ENCODE measurements at places on chromosomes 5 and 9.

DNA sequence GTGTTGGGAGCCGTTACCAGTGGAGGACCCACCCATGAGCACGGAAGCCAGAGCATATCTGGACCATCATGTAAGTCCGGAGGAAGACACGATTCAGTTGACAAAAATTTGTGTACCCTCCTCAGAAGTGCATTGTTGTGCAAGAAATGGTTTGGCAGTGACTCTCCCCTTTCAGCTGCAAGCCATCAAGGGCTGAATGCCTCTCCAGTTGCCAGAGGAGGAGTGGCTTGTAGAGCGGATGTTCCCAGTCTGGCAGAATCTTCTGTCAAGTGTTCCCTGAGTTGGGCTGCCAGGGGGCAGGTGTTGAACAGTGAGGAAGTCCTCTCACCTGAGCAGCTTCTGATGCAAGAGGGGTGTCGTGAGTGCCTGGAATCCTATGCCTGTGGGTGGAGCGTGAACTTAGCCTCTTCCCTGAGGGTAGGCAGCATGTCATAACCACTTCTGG is 27.6 kb upstream of the CDKN2AIPNL start:
- DNase-seq, result no peak

GRCh38 chr5:64147379-64147778 is 18.3 kb upstream of the RNF180 start:
- DNase-seq, result no peak

DNA sequence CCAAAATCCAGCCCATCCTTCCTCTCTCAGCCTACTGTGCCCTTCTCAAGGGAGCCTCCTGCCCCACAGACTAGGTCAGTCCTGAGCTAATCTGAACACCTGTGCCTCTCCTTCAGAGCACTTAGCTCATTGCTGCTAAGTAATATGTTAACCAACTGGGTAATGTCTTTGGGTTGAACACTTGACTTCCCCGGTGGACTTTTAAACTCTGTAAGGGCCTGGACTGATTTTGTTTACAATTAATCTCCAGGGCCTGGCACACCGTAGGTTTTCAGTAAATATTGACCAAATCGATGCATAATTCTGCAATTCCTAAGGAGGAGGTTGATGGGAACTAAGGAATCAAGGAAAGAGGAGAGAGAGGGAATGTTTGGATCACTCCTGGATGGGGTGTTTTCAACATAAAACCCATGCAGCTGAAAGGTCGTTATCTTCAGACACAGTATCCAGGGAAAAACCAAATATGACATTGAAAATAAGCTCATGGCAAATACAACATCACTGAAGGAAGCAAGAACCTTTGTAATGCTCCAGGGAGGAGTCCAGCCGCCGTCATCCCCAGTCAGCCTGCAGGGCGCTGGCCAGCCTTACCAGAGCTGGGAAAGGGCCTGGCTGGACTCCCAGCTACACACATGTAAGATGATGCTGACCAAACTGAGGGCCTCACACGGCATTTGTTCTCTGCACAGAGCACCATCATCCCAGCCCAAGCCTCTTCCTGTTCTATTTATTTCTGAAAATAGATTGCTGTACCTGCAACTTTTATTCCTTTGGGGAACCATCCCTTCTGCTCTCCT is 166.3 kb downstream of the C5orf15 start:
- DNase-seq, result no peak

- no peak for DNase-seq
Observed at GRCh38 chr5:83633285-83633684, 87.4 kb downstream of the HAPLN1 start.

DNA sequence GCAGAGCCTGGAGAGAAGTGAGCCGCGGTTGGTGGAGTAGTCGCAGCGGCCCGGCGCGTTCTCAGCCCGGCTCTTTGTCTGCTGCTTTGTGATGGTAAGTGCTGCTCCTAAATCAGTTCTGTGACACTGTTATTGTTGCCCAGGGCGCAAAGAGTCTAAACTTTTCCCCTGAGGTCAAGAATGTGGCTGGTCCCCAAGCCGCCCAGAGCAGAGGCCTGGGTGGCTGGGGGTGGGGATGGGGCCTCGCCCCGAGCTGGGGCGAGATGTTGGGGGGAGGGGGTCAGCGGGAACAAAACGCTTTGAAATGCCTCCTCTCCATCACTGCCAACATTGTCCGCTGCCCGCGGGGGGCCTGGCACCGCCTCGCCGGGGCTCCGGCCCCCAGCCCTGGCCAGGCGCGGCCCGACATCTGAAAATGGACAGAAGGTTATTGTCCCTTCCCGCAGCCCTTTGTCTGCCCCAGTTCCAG is 11.7 kb upstream of the CERCAM start:
- DNase-seq, result no peak

- no peak for DNase-seq
Observed at GRCh38 chr5:74946471-74946870, 80.3 kb upstream of the FAM169A start.

- DNase-seq, result no peak
Observed at GRCh38 chr9:36665921-36666431, 93.3 kb downstream of the MELK start.

GRCh38 chr9:928363-929042 is 48.0 kb upstream of the DMRT3 start:
- no peak for DNase-seq

- no peak for DNase-seq
Observed at GRCh38 chr9:17116400-17116837, 18.4 kb upstream of the CNTLN start.

DNA sequence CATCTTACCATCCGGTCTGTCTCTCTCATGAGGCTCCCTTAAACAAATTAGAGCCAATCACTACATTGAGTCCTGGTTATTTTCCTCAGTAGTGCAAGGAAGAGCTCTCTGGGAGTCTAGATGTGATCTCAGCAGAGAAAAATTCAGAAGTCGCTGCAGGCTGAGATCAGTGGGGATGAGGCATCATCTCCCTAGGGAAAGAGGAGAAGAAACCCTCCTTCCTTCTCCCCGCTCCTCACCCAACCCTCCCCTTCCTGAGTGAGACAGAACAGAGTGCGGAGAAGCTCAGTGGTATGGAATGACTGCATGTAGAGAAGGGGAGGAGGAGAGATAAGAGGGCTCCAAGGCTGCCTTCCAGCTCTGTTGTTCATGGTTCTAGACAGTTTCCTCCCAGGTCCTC is 80.5 kb downstream of the PAPPA start:
- no peak for DNase-seq

GRCh38 chr5:142122121-142122520 is 13.5 kb downstream of the NDFIP1 start:
- no peak for DNase-seq

DNA sequence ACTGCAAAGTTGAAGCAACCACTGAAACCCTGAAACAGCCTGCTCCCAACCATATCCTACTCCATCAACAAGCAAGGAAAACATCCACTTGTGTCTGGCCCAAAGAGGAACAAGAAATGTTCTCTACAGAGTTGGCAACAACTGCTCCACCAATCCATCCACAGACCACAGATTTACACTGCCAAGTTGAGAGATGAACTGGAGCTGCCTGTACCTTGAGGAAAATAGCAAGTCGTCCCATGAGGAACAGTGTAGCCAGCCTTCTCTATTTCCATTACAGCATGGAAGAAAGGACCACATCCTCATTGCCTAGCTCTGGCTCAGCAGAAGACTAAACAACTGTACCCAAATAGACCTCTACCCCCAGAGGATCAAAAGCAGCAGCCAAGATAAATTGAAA is 60.4 kb downstream of the DEPDC1B start:
- DNase-seq, result no peak

DNA sequence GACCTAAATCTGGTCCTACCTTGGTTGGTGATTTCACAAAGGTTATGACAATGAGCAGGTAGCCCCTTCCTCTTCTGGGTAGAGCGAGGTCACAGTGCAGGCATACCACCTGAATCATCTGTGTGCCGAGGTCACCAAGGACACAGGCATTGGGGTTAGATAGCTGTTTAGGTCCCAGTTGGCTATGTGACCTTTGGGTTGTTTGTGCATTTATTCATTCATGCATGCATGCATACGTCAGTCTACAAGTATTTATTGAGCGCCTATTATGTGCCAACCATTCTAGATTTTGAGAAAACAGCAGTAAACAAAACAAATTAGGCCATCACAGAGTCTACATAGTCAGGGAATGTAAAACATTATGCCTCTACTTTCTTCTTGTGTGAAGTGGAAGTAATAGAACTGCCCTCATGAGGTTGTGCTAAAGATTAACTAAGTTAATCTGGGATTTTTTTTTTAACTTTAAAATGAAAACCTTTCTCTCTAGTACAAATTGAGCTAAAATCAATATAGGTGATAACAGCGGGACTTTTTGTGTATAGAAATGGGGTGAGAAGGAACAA is 104.7 kb upstream of the SLC12A2 start:
- DNase-seq, result no peak

- DNase-seq, result no peak
Observed at GRCh38 chr9:94039786-94040185, 44.5 kb upstream of the PTPDC1 start.

DNA sequence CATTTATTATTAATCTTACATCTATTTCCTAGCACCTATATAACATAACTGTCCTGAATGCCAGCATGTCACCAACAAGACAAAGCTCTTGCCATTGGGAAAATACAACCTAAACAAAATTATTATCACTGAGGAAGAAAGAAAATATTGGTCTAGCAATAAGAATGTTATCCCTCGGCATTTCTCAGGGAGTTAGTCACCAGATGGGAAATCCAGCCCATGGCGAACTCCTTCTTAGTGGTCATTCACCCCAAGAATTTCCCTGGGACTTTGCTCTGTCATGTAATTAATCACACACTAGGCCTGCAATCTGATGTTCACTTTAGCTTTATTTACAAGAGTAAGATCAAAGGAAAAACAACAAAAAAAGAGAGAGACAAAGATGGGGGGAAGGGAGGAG is 56.1 kb upstream of the TAS2R1 start:
- DNase-seq, result no peak

DNA sequence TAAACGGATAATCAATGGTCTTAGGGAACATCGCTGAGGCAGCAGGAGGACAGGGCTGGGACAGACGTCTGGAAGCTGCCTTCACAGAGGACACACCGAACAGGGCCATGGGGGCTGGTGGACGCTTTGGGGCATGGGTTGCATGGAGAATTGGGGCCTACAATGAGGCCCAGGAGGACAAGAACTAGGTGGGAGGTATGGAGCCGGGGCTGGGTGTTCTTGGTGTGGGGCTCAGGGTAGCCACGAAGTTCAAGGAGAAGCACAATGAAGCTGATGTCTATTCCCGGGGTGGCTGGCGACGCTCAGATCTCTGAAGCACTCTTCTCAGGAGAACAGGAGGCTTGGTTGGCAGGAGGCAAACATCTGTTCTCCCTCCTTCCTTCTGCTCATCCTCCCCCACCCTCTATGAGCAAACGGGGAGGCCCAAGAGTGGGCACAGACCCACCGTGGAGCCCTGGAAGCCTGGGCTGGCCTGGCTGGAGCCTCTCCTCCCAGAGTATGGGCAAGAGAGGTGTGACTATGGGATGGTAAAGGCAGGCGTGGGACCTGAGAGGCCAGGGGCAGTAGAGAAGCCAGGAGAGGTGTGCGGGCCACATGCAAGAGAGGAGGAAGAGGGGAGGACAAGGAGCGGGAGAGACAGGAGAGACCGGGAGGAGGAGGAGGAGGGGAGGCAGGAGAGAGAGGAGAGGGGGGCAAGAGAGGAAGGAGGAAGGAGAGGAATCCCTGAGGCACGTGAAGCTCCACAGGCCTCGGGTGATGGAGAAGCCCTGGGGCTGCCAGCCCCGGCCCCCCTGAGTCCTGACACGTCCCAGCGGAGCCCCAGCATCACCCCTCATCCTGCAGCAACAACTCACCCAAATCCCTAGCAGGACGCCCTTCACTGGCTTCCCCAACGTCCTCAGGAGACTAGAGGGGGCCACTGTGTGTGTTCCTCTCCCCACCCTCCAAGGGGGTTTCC is 159.1 kb downstream of the OLFM1 start:
- DNase-seq, result no peak

DNA sequence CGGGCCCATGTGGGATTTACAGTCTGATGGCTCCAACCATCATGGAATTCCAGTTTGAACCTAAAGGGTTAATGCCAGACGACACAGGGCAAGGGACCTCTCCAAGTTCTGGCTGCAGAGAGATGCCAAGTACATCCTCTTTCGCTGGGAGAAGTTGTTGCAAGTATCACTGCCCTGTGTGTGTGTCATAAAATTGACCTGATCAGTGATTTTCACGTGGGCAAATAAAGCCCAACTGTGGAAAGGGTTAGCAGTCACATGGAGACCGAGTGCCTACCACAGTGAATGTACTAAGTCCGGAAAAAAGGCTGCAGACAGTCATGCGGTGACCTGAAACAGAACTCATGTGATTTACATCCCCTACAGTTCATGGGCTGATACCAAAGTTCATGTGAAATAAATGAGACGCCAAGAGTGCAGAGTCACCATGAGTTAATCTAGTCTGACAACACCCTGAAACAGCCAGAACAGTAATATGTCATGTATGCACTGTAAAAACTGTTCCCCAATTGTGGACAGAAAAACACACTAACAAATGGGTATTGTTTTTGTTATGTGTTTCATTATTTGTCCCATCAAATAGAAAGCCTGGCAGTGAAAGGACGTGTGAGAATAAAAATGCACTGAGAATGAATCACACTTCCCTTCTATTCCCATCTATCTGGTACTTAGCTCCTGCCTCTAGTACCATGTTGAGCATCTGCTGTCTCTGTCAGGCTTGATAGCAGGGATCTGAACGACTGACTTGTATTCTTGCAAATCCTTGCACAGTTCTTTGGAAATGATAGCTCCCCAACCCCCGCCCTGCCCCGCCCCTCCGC is 115.7 kb downstream of the SUSD1 start:
- no peak for DNase-seq

- DNase-seq, result no peak
Observed at GRCh38 chr9:129027685-129028191, 393 bp downstream of the SH3GLB2 start.

GRCh38 chr9:7172154-7173115 is 414.7 kb downstream of the KDM4C start:
- no peak for DNase-seq

GRCh38 chr5:40235471-40236400 is 444.0 kb upstream of the PTGER4 start:
- DNase-seq, result no peak

DNA sequence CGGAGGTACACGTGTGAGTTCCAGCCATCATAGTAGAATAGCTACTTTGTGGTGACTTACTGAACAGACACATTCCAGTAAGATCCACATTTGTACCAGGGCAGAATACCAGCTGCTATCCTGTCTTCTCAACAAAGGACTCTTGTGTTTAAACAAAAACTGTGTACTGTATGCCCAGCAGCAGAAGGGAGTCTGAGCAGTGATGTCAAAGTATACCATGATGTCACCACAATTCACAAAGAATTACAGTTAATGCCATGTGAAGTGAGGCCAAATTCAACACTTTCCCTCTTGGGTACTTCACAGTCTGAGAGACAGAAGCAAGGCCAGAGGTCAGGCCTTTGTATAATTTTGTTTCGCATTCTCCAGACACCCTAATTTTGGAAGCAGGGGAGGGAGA is 137.0 kb downstream of the ADAMTSL1 start:
- no peak for DNase-seq

DNA sequence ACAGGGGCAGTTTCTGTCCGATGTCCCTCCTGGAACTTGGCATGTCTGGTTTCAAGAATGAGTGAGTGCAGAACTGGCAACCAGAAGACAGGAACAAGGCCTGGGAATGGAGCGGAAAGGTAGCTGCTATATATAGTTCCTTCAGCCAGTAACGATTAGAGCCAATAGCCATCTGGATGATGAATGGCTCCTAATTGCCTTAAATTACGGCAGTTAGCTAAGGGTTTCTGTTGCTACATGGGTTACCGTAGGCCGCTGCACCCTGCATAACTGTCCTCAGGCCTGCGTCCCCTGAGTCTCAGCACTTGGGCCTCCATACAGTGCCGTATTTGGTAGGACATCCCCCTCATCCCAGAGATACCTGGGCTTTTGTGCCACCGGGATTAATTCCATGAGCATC is 29.4 kb downstream of the WWC1 start:
- no peak for DNase-seq

GRCh38 chr9:33787839-33788238 is 7.5 kb upstream of the PRSS3 start:
- no peak for DNase-seq

Data from activated CD4-positive, alpha-beta T cell treated with anti-CD3 and anti-CD28 coated beads, Interleukin-2, amount 50 U/mL, for 4 hours (primary cell).